ENCODE measurements at places on chromosomes 4 and X.

DNA sequence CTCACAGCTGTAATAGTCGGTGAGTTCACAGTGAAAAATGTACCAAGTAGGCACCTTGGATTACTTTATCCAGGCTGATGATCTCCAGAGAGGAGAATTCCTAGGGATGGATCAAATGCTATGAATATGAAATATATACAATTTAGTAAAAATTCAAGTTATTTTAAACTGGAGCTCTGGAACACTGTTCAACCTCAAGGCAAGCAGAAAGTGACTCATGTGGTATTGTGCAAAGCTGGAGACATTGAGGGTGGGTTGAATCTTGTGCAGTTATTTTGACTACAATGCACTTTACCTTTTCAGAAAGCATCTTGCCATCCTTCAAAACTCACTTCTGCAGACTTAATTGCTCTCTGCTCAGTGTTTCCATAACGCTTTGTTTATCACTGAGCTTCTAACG is 43.4 kb downstream of the OSTC start:
- DNase-seq = no peak

DNA sequence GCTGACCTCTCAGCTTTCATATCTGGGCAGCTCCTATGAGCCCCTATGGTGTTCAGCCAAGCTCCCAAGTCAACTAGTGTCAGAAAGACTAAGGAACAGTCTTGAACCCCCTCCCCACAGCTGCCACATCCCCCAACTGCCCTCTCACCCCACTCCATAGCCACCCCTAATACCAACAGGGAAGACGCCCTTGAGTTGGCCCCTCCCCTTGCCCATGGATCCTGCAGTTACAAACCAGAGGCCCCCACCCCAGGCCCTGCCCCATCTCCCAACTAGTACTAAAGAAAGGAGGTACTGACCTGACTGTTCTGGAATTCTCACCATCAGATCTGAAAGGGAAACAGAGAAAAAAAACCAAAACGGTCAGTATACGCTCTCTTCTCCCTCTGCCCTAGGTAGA is 10.2 kb upstream of the IQSEC2 start:
- no peak for DNase-seq

- no peak for DNase-seq
Measured at GRCh38 chr4:24392613-24393012, 191.7 kb downstream of the DHX15 start.

DNA sequence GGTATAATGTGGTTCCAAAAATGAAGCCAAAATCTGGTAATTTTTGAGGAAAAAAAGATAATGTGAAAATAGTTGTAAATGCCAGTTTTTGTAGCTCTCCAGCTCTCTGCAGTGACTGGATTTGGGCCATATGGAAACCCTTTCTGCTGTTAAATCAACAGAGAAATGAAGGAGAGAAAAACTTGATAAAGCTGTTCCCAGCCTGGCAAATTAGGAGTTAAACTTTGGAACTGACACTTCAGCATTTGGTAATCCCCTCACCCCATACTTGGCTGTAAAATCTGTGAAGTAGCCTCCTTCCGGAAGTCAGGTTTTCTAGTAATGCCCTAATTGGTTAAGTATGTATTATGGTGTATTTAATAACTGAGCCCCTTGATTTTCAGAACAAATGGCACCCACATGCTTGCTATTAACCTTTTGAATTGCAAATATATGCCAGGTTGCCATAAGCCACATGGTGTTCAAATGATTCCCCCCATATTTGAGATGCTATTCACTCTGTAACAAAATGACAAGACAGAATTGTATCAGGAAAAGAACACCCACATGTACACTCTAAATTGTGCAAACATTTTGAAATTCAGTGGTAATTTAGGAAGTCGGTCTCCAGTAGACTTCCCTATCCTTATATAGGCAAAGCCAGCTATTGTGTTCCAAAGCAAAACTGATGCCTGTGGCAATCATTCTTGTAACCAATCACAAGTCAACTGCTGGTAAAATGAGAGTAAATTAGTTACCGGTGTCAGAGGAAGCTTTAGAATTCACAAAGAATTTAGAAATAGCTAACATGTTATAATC is 96.3 kb upstream of the ADAMTS3 start:
- no peak for DNase-seq

DNA sequence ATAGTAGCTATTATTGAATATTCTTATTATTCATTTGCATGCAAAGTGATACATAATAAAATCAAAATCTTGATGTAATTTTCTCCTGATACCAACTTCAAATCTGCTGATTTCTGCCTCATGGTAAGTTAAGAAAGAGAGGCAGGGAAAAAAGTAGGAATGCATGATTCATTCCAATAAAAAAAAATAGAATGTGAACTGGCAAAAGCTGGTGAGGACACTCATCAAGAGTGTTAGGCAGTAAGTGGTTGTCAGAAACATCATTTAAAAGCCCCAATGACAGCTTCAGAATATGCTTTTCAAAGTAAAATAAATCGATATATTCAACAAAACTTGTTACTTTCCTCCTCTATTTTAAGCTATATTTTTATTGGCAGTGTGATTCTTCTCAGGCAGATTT is 979.1 kb downstream of the TECRL start:
- no peak for DNase-seq

DNA sequence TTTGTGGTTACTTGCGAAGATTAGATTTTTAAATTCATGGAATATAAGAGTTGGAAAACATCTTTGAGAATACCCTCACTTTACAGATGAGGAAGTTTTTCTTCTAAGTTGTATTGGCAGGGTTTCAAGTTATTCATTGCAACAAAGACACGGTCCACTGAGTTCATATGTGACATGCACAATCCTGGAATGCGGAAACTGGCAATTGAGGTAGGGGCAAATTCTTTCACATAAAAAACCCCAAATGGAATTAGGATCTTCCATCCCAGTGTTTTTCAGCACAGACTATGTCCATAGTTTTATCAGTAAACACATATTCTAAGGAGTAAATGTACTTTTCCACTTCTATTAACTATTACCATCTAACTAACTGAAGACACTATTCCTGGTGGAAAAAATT is 81.8 kb upstream of the NAP1L5 start:
- DNase-seq = no peak

- DNase-seq = no peak
Measured at GRCh38 chr4:7904952-7905915, 34.4 kb downstream of the AFAP1 start.

DNA sequence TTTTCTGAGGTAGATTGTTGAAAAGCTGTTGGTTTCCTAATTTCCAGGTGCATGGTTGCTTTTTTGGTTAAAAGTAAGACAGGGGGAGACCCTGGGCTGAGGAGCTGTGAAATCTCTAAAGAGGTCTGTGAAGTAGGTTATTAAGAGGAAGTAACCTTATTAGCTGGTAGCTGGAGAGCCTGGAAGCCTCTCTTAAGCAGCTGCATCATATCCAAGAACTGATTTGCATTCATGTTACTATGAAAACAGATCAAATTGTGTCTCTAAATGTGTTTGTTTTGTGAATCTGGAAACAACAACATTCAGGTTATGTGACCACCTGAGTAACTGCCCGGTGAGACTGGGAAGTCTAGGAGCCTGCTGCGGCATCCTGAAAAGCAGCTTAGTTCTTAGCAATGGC is 54.1 kb downstream of the ARHGAP10 start:
- no peak for DNase-seq

DNA sequence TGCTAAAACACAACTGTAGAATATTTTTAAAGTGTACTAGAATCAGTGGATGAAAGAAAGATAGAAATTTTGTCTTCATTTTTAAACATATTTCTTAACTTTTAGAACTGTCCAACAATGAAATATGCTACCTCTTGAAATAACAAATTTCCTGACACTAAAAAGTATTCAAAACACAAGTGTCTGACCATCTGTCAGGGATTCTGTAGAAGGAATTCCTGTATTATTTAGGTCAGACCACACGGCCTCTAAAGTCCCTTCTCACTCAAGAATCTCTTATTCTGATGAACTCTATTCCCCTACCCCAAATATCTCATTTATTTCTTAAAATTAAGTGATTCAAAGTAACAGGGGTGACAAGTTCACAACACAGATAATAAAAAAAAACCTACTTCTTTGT is 99.1 kb downstream of the MAML3 start:
- DNase-seq = no peak

DNA sequence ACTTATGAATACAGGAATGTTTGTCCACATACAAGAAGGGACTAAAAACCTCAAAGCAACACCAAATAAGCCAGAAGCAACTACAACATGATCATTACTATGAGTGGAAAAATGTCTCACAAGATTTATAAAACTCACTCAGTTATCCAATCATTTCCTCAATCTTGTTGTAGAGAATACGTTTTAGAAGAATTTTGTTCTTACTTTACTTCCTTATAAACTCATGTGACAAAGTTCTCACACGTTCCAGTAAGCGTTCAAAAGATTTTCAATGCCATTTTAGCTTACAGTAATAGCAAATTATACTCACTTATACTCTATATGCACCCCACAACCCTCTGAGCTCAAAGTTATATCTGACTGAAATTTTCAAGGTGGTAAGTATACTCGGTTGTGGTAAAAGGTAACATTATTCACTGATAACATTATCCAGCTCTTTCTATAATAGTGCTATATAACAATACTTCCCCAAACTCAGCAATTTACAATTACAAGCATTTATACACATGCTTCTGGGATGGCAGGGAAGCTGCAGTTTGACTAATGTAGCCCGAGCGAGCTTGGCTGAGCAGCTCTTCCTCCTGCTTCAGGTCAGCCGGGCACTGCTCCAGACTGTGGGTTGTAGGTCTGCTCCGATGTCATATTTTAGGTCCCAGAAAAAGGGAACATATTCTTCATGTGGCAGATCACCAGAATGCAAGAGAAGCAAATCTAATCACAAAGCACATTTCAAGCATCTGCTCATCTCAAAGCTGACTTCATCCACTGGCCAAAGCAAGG is 226.3 kb downstream of the RCHY1 start:
- no peak for DNase-seq

DNA sequence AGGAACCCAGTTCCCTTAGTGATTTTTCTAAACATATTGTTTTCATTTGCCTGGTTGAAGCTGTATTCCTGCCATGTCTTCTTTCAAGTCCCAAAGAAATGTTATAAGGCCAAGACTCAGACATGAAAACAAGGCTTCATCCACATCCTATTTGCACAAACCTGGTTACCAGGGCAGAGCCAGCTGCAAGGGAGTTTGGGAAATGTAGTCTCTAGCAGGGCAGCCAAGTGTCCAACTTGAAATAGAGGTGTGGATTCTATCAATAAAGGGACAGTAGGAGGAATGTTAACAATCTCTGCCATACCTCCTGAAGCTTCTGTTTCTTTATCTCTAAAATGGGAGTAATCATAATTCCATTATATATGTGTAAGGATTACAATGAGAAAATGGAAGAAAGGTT is 56.6 kb downstream of the INTS12 start:
- DNase-seq = no peak

Data from BE2C (cell line).